Hematopoietic multipotent progenitor cell treated with erythropoietin and hydrocortisone succinate and interleukin-3 and kit ligand, for 8 days (in vitro differentiated cells): ENCODE measurements at places on chromosomes 5 and 9.

DNA sequence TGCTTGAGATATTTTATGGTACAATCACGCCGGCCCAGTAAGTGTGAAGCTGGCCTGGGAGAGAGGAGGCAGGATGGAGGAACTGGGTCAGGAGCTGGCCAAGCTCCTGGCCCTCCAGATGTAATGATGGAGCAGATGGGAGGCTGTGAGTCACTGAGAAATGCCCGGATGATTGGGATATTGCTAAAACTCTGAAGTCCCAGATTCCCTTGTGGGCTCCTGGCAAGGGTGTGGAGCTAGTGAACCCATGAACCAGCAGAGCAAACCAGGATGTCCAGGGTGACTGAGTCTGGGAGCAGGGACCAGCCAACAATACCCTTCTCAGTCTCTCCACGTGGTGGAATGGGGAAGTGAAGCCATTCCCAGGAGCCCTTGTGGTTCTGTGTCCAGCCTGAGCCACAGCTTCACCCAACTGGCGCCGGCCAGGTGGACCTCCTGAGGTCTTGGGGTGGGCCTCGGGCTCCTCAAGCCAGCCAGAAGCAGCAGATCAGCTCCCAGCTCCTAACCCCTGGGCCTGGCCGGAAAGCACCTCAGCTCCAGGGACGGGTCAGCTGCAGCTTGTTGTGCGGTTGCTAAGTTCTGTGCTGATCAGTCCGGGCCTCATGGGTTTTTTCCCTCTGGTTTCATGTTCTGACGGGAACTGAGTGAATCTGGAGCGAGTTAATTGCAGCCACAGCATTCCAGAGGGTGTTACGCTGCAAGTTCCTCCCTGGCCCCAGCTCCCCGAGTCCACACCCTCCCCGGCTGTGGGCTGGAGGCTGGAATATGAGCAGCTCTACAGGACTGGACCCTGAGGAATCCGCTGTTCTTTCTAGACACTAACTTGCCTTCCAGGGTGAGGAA lies 37.6 kb downstream of the DUSP1 start:
- DNase-seq = no peak

- no peak for DNase-seq
These were observed 108.5 kb downstream of the UBAP2 start for GRCh38 chr9:33939924-33940874.

DNA sequence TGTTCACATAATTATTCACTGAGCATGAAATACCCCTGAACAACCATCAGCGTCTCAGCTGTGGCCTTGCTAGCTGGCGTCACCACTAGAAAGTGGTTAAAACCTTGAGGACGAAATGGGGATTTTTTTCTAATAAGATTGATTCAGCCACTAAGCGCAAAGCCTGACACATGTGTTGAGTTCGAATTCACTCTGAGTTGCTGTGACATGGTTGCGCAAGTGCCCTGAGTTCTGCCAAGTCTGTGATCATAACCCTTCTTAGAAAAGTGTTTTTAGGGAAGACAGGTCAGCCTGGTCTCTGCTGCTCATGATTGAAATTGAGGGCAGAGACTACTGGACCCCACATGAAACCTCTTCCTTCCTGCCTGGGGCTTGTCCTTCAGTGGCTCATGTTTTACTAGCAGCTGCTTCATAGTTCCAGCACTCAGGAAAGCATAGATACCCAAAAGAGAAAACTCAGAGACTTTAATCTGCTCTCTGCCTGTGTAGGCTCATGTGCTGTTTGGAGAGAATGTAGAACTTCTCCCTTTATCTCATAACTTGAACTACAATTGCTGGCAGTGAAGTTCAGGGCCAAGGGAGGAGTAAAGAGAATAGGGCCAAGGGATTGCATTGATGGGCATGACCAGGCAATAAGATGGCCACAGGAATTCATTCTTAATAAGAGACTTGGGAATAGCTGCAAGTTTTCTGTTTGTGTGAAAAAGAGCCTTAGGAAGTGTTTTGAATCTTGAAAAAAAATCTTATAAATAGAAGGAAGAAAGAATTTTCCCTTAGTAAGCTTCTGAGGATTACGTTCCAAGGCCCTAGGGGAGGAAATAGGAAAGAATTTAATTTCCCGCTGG lies 66.8 kb upstream of the CXCL14 start:
- no peak for DNase-seq

- no peak for DNase-seq
These were observed 179.8 kb downstream of the SEC61B start for GRCh38 chr9:99401680-99402504.

DNA sequence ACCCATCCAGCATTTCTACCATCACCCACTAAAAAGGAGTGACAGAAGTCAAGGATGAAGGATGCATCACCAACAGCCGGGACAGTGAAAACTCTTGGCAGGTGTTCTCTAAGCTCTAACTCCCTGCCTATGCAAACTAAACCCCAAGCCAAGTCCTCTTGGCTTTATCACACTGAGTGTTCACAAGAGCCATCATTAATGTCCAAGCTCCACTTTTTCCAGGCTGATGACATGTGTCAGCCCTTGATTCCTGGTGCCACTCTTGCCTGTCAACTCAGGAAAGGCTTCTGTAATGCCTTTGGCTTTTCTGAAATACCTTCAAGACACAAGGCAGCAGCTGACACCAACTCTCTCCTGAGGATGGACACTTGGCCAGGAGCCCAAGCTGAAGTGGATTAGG lies 86.9 kb downstream of the NR6A1 start:
- DNase-seq = no peak

DNA sequence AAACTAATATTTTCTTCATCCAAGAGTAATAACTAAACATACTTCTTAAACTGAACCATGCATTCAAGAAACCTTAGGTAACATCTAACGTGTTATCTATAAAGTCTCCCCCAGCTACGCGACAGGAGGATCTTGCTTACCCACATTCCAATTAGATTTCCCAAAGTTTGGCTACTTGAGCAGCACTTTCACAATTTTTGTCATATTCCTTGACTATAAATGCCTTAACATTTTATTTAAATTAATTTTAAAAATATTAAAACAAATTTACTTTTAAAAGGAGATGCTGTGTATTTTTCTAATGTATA lies 25.3 kb upstream of the IFNE start:
- DNase-seq = no peak

- DNase-seq = no peak
These were observed 176.0 kb downstream of the ATP10B start for GRCh38 chr5:160675988-160676387.

- DNase-seq = no peak
These were observed 742.9 kb downstream of the TLR4 start for GRCh38 chr9:118446943-118447639.

- no peak for DNase-seq
These were observed 17.8 kb downstream of the INIP start for GRCh38 chr9:112700085-112700484.

DNA sequence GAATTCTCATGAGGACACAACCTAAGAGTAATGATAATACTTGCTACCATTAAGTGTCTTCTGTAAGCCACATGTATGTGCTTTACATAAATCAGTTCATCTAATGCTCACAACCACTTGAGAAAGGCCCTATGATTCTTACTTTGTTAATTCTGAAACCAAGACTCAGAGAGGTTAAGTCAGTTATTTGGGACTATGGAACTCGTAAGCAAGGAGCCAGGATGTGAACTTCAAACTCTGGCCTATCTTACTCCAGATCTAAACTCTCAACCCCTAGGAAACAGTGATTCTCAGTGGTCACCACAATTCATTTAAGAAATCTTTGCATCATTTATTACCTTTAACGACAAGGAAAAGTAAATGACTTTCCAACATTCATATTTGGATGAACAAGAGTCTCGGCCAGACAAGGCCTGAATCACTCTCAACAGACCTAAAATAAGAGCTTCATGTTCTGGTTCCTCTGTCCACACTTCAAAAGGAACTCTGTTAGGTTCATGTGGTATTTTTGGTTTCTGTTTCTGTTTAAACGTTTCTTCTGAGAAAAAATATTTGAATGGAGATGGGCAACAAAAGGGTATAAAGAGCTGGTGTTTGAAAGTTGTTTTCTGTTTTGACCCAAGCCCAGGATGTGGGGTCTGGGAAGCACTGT lies 104.8 kb downstream of the LPAR1 start:
- no peak for DNase-seq

GRCh38 chr5:150279330-150280020 lies 10.1 kb downstream of the CAMK2A start:
- DNase-seq = no peak

DNA sequence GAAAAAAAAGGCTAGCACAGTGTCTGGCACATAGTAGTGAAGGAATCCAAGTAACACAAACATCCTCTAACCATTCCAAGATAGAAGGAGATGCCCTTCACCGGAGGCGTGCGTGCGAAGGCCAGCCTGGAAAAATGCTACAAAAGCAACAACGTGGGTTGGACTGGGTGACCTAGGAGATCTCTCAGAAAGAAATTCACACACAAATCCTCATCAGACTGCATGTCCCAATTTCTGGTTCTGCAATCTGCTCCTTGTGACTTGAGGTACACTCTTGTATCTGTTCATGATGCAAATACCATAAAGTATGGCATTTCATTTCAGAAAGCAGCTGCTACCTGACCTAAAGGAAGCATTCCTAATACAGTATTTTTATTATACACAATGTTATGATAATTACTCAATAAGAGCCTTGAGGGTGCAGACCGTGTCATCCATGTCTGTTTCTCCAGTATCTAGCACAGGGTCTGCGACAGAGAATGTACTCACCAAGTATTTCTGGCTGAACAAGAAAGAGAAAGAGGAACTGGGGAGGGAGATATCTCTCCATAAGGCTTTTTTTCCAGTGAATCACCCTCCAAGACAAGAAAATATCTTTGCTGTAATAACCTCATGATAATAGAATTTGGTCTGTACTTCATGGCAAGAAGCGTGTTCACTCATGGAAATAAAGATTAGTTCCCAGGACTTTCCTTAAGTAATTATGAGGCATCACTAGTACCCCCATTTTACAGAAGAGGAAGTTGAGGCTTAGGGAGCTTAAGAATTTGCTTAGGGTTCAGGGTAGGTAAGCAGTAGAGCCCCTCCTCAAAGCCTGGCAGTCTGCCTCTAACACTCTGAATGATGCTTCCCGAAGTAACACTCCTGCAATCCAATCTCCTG lies 138.3 kb downstream of the CDK5RAP2 start:
- DNase-seq = no peak

DNA sequence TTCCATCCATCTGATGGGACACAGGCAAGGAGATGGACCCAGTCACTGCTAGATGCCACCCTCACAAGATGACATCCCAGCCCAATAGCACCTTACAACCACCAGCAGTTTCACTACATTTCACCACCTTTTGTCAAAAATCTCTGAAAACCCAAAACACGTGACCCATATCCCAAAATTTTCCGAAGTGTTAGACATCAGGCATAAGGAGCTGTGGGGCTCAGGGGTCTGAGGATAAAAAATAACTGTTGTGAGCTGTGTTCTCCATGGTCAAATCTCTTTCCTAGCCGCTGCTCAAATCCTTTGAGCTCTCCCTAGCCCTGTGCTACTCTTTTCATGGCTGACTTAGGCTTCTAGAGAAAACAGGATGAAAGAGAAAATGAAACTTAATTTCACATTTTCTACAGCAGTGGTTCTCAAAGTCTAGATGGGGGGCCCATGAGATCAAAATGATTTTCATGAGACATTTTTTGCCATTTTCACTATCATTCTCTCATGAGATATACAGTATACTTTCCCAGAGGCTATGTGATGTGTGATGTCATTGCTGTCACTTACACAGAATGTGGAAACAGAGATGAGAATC lies 40.7 kb downstream of the TIMD4 start:
- no peak for DNase-seq
